CD4-positive, alpha-beta T cell treated with Interleukin-6 for 4 hours (primary cell): ENCODE measurements at places on chromosomes 12 and 14.
A peak's percentile ranks its signal among the peaks of the same experiment; 100 is the strongest.

- DNase-seq, result no peak
Observed at GRCh38 chr12:109680264-109681005, 33.2 kb upstream of the FAM222A start.

DNA sequence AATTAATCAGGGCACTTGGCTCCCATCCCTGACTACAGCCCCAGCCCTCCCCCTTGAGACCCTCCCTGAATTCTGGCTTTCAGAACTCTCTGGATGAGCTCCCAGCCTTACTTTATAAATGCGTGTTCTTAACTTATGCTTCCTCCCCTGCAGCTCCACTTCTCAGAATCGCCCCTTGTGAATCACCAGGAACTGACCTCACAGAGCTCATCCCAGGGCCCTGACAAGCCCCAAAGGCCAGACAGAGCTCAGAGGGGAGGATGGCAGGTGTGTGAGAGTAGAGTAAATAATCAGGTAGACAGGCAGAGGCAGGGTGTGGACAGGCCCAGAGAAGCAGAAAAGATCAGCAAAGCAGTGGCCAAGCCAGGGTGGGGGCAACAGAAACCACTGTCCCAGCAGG lies 68.2 kb upstream of the FOXN3 start:
- DNase-seq, result no peak

GRCh38 chr12:21615431-21615830 lies 10.8 kb upstream of the GYS2 start:
- DNase-seq, result peak; percentile 55

GRCh38 chr14:24052656-24053547 lies 1.1 kb downstream of the CARMIL3 start:
- DNase-seq, result peak; percentile 37

GRCh38 chr12:52428121-52428520 lies 6.0 kb downstream of the KRT75 start:
- no peak for DNase-seq
